ENCODE measurements at places on chromosomes 5 and 9.

DNA sequence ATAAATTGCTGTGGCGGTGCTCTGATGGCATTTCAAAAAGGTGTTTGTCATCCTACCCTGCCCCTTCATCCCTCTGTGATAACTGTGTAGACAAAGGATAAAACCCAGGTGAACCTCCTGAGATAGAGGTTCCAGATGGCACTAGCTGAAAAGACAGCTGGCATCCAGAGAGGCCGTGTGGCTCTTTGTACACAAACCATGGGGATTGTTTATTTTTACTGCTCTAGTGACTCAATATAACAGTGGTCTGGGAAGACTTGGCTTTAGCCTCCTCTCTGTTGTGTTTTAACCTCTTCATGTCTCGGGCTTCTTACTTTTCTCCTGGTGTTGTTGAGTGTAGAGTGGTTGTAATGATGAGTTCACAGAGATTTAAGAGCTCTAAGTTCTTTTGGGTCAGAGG is 48.8 kb downstream of the SH3GL2 start:
- DNase-seq = no peak

DNA sequence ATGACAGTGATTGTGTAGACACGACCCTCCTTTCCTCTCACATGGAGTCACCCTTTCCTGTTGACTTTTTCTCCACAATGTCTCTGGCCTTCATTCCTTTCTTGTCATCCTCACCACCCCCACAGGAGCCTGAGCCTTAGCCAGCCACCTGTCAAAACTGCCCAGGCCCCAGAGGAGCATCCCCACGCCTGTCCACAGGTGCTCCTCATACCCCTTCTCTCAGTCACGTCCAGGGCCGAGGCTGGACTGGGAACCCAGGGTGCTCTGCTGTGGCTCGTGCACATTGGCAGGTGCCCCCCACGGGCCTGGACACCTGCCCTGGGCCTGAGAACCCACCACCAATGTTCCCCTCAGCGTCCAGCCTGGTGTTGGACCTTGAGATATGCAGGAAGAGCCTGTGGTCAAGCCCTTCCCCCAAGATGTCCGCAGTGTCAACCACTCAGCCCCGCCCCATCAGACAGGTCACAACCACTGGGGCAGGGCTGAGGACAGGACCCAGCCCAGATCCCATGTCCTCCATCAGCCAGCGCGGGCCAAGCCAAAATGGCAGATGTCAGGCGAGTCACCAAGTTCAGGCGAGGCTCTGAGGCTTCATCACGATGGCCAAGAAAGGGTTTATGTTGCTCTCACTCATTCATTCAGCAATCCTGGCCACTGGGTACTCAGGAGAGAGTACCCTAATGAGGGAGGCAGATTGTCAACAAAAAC is 65.8 kb upstream of the STXBP1 start:
- no peak for DNase-seq

DNA sequence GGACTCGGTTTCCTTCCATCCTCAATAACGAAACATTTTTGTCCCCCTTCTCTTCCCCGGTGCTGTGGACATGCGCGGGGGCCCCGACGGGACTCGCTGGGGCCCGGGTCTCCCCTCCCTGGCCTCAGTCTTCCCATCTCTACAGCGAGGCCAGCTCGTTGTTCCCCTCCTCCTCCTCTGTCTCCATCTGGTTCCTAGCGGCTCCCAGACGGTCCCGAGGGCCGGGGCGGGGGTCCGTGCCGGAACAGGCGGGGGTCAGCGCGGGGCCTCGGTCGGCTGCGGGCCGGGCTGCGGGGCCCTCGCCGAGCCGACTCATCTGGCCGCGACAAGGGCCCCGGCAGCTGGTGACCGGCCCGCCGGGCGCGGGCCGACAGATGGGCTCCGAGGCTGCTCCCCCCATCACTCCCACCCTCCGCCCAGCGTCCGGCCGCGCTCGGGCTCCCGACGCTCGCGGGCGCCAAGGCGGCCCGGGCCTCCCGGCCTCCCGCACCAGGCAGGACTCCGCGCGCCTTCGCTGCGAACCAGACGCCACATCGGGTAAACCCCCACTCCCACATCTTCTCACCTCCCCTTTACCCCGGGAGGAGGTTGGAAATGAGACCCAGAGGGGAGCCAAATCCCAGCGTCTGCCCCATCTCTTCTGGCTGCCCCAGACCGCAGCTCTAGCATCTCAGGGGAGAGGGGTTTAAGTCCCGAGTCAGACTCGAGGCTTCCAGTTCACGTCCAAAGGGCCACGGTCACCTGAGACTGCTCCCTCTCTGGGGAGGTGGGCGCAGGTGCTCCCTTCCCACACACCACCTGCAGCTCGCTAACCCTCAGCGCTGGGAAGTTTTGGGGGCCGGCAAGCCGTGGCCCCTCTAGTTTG is 8.1 kb downstream of the BARHL1 start:
- DNase-seq = no peak

DNA sequence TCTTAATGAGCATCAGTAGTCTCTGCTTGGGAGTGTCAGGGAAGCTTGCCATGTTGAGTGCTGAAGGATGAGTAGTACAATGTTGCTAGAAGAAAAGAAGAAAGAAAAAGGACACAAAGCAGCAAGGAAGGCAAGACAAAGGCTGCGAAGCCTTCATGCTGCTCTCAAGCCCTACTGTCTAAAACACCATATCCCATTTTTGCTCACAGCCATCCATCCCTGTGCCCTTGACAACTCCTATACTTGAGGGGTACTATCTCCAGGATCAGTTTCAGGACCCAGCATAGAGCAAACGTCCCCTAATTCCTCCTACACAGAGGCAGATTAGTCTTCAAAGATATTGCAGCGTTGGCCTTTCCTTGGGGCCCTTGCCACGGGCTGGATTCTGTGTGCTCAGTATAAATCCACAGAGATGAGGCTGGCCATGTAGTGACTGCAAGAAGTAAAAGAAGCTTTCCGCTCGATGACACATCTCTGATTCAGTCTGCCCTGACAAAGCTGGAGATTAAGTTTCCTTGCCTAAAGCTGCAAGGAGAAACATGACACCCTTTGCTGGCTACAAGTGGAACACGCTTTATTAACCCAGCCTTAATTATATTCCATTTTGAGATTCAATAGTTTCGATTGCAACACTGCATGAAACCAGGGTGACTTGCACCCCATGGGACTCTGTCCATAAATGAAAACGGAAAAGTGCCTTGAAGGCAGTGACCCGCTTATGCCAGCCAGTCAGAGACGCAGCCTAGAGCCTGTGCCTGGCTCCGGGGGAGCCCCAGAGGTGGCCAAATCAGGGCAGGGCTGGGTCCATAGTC is 304.6 kb downstream of the ACTL7B start:
- no peak for DNase-seq

DNA sequence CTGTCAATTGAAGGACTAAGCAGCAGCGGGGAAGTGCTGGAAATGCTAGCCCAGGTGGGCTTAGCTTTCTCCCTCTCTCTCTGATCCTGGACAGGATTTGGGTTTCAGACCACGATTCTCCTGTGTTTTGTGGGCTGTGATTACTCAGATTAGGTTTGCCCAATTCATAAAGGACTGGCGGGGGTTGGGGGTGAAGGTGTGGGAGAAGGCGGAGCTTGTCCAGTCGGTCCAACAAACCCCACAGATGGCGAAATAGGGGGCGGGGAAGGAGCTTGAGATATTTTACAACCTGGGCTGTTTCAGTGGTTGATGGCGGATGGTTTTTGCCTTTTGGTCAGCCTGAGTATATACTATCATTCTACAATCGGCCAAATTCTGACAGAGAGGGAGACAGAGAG is 35.2 kb downstream of the PCDHAC2 start:
- no peak for DNase-seq

DNA sequence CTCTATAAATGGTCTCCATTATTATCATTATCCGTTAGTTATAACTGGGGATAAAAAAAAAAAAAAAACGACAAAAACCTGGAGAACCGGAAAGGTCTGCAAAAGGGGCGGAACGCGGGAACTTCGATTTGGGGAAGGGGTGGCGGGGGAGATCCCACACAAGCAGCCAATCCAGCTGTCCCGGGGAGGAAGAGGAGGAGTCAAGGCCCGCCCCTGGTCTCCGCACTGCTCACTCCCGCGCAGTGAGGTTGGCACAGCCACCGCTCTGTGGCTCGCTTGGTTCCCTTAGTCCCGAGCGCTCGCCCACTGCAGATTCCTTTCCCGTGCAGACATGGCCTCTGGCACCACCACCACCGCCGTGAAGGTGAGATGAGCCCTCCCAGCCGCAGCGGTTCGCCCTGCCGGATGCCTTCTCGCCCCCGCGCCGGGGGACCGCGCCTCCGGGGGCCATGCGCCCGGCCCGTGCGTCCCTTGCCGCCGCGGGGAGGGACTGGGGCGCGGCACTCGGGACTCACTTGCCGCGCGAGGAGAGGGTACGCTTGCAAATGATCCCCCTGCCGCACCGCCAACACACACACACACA is at the start of gene MTAP:
Gene MTAP (plus strand): TSS at position 219 of the 583 bp plus-strand sequence. CDS start 113 bp downstream, at position 332.
- peak; percentile 42 for DNase-seq

- DNase-seq = no peak
Observed at GRCh38 chr5:150323092-150323491, 20.4 kb upstream of the ARSI start.

GRCh38 chr5:12110629-12111028 is 206.4 kb upstream of the CTNND2 start:
- no peak for DNase-seq

DNA sequence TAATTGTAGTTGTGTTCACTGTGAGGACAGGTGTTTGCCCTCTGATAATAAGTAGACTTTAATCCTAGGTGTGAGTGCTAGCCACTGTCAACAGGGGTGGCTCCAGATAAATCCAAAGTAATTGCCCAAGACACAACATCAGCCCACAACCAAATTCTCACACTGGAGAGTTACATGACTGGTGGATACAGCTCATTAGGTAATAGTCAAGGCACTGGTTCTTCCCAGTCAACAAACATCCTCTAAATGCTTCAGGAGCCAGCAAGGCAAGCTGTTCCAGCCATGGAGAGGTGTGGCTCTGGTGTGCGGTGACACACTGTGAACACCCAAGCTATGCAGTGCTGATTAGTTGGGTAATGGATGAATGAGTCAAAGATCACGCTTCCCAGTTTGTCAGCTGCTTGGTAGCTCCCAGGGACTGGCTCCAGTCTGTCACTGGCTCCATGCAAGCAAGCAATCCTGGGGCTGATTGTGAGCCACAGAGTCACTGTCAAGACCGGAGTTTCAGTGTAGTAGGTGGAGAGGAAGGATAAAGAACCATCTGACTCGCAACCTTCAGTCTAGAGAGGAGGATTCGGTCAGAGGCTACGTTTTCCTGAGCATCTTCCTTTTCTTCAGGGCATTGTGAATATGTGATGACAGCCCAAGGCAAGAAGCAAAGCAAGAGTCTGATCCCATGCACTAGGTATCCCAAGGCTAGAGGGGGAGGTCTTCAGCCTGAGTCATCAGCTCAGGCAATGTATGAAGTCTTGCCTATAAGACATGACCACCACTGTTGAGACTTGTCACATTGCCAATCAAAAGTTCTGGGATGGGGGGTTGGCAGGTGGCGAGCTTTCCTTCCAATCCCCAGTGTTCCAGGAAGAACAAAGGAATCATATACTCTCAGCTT is 63.1 kb downstream of the UGCG start:
- DNase-seq = no peak

DNA sequence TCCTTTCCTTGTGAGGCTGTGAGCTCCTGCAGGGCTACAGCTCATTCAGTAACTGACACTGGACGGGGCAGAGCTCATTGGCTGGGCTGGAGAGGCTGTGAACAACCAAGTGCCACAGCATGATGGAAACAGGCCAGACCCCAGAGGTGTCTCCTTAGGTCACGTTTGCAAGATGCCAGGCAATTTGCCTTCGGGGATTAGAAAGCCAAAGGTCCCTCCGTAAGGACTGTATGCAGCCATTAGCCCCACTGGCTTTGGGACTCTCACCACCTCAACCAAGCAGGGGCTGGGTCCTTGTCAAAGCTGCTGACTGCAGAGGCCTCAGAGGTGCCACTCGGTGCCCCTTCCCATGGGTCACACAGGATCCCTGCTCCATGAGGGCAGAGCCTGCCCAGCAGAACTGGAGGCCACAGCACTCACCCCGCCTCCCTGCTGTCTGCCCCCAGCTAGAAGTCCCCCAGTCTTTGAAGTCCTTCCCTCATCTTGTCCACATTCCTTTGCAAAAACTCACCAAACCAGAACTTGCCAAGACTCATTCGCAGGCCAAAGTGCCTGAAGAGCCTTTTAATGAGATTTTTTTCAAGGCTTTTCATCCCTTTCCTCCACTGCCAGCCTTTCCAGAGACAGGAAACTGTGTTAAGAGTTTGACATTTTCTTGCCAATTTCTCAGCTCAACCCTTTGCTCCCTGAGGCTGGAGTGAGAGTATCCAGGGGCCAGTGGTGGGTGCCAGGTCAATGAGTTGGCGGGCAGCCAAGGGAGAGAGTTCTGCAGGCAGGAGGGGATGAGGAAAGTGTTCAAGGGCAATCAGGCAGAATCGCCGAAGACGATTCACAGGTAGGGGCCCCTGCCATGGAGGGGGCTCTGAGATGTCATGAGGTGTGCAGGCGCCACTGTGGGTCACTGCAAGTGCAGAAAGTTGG is 39.7 kb upstream of the SLC25A51 start:
- DNase-seq = no peak

Measured in activated CD8-positive, alpha-beta memory T cell treated with anti-CD3 and anti-CD28 coated beads for 1 hour (primary cell).